ENCODE measurements at places on chromosomes 13 and 19.

DNA sequence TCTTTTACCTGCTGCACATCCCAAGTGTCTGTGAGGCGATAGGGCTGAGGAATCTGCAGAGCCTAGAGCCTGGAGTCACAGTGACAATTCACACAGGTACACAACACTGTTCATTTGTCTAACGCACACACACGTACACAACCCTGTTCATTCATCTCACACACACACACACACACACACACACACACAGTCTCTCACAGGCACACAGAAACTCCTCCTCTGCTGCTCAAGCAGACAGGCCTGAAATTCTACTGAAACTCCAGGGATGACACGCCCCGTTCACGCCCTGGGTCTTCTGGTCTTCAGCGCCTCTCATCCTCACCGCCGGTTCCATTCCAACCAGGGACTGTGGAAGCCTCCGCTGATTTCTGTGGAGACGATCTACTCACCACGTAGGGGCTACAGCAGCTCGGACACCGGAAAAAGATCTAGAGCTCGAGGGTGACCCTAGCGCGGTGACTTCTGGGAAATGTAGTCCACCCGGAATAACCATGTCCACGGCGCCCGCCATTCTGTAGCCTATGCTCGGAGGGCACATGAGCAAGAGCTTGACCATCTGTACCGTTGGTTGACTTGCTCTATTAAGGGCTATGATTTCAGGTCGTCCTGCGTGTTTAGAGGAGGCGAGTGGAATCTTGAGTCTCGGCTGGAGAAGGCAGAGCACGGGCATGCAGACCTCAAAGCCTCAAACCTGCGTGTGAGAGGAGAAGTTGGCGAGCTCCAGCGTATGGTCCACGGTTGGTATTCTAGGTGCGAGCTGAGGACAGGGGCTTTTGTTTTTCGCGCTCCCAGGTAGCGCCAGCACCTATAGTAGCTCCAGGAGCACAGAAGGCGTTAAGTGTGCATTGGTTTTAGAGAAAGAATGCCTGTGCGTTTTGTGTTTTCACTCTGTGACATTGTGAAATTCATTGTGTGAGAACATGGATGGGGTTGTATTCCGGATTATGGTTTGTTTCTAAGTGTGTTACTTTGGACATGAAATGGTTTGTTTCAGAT lies 33.4 kb downstream of the ZNF45 start:
- peak; percentile 78 for DNase-seq

GRCh38 chr13:77406644-77407440 lies 79.9 kb upstream of the MYCBP2 start:
- no peak for DNase-seq

GRCh38 chr13:44651209-44651608 lies 75.1 kb upstream of the TSC22D1 start:
- DNase-seq, result no peak

GRCh38 chr13:53121131-53121773 lies 92.6 kb downstream of the OLFM4 start:
- no peak for DNase-seq

GRCh38 chr19:31318790-31319425 lies 30.3 kb downstream of the TSHZ3 start:
- DNase-seq, result no peak

- no peak for DNase-seq
These were observed 56.2 kb downstream of the ABCC4 start for GRCh38 chr13:95245071-95245470.

DNA sequence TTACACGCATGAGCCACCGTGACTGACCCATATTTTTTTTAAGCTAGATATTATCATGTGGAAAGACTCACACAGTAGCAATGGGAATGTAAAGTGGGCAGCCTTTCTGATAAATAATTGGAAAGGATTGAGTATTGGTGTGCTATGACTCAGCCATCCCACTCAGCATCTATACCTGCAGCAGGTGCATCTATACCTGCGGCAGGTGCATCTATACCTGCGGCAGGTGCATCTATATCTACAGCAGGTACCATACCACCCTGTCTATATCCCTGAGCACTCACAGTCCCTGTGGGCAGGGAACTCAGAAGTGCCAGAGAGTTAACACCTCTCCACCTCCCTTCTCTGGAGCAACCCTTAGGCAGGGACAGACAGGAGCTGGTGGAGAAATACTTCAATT lies 5.2 kb upstream of the LRRC8E start:
- peak; percentile 49 for DNase-seq

DNA sequence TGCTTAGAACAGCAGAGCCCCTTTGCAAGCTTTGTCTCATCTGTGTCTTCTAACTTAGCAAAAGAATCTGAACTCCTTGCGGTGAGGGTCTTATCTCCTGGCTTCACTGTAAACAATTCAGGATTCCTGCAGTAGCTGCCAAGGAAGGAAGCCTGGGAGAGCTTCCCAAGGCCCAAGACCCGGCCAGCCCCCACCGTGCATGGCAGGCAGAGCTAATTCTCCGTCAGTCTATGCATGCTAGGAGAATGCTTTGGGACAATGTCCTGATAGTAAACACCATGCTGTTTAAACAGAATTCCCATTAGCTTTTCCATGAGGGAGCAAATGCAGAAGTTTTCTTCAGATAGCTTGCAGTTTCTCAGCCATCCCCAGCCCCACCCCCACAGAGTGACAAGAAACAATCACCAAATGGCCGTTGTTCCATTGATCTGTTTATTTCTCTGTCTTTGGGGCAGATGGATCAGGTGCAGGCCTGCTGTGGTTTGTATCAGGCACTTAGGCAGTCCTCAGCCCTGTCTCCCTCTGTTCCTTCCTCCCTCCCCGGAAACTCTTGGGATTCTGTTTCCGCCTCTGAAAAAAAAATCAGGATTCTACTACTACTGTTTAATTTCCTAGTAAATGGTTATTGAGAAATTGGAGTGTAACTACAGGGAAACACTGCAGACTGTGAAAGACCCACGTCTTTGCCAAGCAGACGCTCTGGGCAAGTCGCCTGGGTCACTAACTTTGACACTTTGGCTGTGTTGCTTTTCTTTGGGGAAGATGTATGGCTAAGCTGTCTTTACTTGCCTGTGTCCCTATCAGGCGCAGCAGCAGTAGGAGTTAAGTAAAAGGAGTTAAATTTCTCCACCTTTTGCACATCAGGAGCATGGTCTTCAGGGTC lies 40.7 kb upstream of the SPATA13 start:
- no peak for DNase-seq

GRCh38 chr13:99151516-99151915 lies 49.1 kb upstream of the UBAC2 start:
- DNase-seq, result no peak

GRCh38 chr13:79604752-79605151 lies 123.8 kb downstream of the NDFIP2 start:
- DNase-seq, result no peak

- DNase-seq, result peak; percentile 2
These were observed 2758.2 kb downstream of the PCDH9 start for GRCh38 chr13:64471916-64472315.

DNA sequence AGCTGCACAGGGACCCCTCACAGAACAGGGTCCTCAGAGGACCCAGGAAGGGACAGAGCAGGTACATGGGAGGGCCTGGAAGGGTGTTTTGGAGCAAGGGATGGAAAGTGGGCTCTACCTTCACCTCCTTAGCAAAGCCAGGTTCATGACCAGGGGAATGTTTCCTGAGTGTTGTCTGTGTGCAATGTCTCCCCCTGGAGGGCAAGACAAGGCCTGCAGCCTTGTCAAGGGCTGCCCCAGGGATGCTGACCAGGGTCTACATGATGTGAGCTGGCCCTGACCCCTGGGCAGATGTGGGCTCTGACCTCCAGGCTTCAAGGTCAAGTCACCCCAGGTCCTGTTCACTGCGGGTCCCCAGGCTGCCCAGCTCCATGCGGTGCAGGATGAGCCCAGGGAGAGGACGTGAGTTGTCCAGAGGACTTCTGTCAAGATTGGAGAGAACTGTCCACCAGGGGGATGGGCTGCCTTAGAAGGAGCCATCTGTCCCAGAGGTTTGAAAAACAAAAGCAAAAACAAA lies 1.0 kb upstream of the CEACAM1 start:
- DNase-seq, result no peak

GRCh38 chr19:47391510-47392223 lies 27.7 kb downstream of the MEIS3 start:
- DNase-seq, result peak; percentile 63

GRCh38 chr19:6667114-6667627 lies 2.8 kb downstream of the TNFSF14 start:
- DNase-seq, result no peak

DNA sequence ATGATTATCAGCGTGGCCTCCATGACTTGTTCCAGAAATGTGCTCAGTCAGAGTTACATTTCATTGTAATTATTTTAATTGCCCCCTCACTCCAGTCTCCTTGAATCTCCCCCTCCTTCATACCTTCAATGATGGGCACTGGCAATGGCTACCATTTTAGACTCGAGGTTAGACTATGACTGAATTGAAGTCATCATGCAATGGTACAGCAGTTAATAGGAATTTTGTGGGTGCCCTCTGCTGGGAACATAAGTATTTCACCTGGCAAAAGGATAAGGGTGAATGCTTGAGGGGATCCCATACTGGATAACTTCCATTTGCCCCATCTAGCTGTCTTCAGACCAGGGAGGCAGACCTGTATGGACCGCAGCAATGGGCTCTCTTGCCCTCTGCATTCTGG lies 32.2 kb upstream of the USP12 start:
- no peak for DNase-seq

DNA sequence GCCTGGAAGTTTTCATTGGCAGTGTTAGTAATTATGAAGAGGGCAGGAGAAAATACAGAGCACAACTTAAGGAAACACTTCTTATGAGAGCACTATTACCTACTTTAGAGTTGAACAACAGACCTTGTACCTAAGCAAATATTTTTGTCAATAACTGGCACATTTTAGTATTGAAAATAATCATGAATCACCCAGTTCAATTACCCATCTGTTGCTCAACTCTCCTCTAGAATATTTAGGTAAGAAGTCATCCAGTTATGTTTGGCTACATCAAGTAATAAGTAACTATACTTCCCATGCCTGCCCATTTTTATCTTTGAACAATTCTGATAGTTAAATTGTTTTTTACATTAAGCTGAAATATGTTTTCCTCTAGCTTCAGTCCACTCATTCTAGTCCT lies 893.4 kb downstream of the DIAPH3 start:
- DNase-seq, result no peak

- no peak for DNase-seq
These were observed at the start of gene CYP2A13 for GRCh38 chr19:41088151-41088550. CYP2A13 (plus strand) TSS chr19:41088451; CDS start chr19:41088472, 21 bp downstream.

- no peak for DNase-seq
These were observed 943 bp downstream of the ZNF302 start for GRCh38 chr19:34678421-34678820.

GRCh38 chr13:27446986-27447583 lies 3.3 kb downstream of the MTIF3 start:
- DNase-seq, result no peak

DNA sequence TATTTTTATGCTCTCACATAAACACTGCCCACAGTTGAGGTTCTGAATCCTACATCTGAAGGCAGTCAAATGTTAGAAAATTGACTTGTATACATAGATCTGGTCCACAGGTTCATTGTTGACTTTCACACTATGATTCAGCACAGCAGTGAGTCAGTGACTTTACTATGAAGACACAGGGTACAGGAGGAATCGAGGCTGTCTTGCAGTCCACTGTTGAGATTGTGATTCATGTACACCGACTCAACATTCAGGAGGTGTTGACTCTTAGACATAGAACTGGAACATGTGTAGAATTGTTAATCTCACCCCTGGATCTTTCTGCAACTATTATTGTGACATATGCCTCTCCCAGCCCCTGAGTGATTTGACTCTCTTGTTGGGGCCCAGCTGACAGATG lies 74.3 kb upstream of the ZNF43 start:
- DNase-seq, result no peak

- no peak for DNase-seq
These were observed 57.9 kb downstream of the THSD1 start for GRCh38 chr13:52348071-52348470.

DNA sequence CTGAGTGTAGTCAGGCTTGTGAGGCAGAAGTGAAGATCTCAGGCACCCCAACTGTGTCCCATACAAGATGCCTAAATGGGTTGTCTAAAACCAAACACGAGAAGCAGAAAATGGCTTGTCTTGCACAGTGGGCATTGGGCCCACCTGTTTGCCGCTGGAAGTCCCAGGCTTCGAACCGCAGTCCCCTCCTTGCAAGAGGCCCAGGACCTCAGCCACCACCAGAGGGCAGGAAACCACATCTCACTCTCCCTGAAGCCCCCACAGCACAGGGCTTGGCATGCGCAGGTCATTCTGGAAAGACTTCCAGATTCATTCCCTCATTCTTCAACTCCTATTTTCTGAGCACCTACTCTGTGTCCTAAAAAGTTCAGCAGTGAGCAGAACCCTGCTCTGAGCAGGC lies 973.7 kb downstream of the UQCRFS1 start:
- DNase-seq, result no peak

GRCh38 chr13:62653371-62653770 lies 1237.7 kb upstream of the PCDH20 start:
- no peak for DNase-seq

GRCh38 chr19:42254089-42254849 lies 659 bp downstream of the ERF start:
- peak; percentile 43 for DNase-seq

GRCh38 chr19:39328046-39328705 lies 7.5 kb upstream of the LRFN1 start:
- peak; percentile 55 for DNase-seq

DNA sequence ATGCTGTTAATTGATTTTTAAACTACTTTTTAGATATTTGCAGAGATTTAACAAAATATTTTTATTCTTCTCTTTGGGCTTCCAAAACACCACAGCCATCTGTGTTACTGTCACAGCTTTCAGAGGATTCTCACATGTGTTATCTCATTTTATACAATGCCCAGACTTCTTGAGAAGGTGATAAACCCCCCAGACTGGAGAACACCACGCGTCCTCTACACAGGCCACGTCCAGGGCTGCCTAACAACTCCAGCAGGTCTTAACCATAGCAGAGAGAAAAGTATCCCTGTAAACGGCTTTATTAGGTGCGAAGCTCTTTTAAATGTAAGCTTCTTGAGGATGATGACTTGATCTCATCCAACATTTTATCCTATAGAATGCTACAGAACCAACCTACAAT lies 2.0 kb downstream of the GPR183 start:
- no peak for DNase-seq

GRCh38 chr19:5877882-5878281 lies 7.5 kb upstream of the FUT5 start:
- no peak for DNase-seq

DNA sequence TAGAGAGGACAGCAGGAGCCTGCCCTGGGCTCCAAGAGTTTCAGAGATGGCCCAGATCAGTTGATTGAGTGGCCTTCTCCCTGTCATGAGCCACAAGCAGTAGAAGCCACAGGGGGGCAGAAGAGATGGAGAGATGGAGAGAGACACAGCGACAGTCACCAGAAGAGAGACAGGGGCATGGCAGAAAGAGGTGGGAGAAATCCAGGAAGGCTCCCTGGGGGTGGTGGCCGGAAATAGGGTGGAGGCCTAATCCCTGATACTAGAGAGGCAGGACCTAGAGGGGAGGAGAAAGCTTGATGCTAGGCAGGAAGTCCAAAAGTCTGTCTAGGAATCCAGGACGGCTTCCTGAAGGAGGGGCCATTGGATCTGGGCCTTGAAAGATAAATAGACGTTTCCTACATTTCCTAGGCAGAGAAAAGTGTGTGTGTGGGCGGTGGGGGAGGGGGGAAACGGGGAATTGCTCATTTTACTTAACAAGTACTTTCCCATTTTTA lies 9.6 kb upstream of the TPM4 start:
- no peak for DNase-seq

GRCh38 chr13:32409561-32410421 lies 18.1 kb downstream of the N4BP2L1 start:
- no peak for DNase-seq

- DNase-seq, result no peak
These were observed 49.0 kb downstream of the SIPA1L3 start for GRCh38 chr19:37955986-37956385.

Measured in NCI-H510A treated with DMSO at 0.1 percent for 48 hours (cell line).